ENCODE measurements at places on chromosomes 6 and 20. TPM values are rescaled to one million over a fixed set of nuclear protein-coding genes. Genes with fewer than 3 reads are reported as not detected.

DNA sequence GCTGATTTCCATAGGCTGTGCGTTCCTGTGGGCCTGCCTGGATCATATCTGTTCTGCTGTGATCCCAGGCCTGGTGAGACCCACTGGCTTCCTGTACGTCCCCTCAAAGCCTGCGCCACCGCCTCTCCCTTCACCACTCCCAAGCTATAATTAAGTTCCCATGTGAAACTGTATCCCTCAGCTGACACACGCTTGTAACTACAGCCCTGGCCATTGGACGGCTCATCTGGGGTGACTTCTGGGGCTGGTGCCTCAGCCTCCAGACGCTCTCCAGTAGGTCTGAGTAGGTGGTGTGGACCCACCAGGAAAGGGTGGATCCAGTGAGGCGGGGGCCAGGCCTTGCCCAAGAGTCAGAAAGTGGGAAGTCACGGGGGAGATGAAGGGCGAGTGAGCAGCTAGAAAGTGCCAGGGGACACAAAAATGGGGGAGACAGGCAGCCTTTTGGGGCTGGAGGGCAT lies 21.0 kb downstream of the PPARD start:
- no peak for DNase-seq

DNA sequence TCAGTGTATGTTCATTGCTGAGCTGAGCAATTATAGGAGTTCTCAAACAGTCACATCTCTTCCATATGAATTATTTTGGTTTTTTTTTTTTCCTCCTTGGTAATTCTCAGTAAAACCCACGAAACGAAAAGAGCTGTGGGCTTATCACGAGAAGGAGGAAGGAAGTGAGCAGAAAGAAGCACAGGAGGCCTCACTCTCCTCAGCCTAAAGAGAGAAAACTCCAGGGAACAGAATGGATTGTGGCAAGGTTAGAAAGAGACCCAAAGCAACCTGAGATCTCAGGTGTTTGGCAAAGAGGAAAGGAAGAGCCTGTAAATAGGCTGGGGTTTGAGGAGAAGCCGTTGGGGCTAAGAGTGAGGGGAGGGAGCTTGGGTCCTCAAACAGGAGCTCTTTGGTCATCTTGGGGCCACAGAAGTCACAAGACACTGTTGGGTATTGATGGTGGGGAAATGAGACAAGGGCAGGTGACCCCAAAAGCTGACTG lies 67.8 kb upstream of the CITED2 start:
- DNase-seq, result no peak

DNA sequence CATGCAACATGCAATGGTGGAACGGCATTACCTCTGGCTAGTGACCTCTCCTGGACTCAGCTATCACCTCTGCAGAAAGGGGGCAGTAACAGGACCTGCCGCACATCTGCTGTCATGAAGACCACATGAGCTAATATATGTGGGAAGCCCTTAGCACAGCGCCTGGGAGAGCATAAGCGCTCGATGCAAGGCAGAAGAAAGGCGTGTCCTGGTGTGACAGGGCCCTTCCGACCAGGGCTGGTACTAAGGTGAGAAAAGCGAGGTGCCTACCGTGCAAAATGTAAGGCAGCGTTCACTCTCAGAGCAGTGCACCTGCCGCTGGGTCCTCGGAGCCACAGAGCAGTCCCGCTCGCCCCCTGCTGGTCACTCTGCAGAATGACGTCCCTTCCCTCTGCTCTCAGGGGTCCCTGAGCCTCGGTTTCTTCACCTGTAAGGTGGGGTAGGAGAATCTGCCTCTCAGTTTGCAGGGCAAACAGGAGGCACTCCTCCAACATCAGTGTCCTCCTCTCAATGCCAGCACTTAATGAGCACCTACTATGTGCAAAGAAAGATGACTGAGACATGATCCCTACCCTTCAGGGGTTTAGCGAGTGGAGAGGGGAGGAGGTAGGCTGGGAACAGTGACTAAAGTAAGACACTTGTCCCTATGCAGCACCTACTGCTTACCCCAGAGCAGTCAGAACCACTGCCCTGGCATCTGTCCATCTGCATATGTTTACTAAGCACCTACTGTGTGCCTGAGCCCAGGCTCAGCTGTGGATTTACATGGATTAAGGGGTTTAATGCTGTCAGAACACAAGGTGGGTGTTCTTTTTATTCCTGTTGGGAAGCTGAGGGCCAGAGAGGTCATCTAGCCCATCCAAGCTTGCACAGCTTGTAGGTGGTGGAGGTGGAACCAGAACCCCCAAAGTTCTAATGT lies 41.1 kb upstream of the PTGIS start:
- peak; percentile 83 for DNase-seq

DNA sequence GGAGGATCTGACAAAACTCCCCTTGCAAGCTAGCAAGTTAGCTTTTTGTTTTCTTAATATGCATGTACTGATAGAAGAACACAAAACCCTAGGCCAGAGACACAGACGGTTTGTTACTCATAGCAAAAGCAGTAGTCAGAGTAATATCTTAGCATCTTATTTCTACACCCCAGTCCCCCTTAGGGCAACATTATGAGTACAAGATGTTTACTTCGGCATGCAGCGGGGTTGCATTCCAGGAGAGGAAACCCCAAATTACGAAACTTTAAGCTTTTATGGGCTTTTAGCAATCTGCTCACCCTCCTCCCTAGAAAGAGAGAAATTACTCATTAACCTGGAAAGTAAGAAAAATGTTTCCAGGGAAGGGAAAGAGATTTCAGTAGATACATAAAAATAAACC lies 1286.9 kb downstream of the EPHA7 start:
- DNase-seq, result peak; percentile 60

DNA sequence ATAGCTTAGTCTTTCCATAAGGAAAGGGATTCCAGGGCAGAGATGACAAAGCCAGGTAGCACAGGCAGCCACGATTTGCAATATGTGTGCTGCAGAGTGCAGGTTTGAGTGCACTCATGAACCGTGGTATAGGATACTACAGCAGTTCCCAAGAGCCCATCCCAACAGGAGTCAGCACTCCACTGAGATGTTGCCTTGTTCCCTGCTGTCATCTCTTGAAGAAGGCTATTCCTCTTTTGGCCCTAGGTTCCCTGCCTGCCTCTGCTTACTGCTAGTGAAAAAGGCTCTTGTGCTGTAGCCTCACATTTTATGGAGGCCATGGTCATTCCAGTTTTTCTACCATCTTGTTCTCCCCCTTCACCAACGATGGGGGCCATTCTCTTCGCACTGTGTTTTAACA lies 40.2 kb downstream of the RALY start:
- no peak for DNase-seq

The MOCS1 gene
- total RNA-seq, result 6.0 TPM

The OR2J1 gene
- not detected for total RNA-seq
